NCI-H2081 (cell line): ENCODE measurements at places on chromosomes 7 and 10.

- no peak for DNase-seq
Observed at GRCh38 chr7:38025815-38026214, 105.4 kb downstream of the EPDR1 start.

DNA sequence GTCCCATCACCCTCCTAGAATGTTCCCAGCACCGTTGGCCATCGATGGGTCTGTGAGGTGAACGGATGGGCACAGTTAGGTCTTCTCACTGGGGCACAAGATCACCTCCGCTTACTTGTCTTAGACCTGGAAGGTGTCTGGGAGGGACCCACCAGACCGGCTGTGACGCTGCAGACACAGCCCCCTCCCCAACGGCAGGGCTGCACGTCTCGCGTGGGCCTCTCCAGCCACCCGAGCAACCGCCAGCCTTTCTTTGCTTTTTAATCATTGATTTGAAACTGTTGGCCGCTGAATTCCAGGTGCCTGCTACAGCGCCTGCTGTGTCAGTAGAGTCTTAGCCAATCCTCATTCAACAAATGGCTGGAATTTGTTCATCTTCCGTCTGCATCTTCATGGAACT lies 90.4 kb downstream of the DYNC2I1 start:
- no peak for DNase-seq

GRCh38 chr7:155560196-155560885 lies 14.0 kb upstream of the CNPY1 start:
- DNase-seq: no peak

- no peak for DNase-seq
Observed at GRCh38 chr10:119309423-119309770, 102.0 kb downstream of the GRK5 start.

DNA sequence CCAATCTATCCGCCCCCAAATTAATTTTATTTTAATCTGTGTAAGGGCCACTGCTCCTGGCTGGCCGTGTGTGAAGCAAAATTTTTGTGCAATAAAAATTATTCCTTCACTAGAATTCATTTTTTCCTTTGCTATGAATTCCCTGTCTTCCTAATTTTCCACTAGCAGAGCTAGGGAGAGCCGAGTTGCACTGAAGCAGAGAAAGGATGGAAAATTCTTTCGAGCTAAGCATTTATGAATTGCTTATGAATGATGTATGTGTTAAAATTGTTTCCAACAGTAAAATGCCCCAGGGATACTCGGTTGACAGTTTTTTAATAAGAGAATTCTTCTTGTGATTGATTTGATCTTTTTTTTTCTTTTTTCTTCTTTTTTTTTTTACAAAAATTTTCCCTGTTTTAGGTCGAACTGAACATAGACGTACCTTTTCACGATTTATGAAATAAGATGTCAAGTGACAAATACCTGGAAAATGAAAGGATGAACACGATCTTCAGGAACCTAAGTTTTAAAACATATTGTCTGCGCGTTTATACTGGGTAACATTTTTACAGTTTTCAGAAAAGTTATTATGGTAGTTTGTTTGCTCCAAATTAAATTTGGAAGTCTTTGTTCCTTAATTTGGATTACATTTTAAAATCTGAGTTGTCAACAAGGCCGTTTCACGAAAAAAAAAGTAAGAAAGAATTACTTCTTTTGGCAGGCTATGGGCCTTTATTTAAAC lies 288.8 kb upstream of the NFE2L3 start:
- DNase-seq: no peak

- DNase-seq: no peak
Observed at GRCh38 chr7:138903859-138904435, 77.2 kb downstream of the KIAA1549 start.
